ENCODE measurements at places on chromosomes 4 and X.

DNA sequence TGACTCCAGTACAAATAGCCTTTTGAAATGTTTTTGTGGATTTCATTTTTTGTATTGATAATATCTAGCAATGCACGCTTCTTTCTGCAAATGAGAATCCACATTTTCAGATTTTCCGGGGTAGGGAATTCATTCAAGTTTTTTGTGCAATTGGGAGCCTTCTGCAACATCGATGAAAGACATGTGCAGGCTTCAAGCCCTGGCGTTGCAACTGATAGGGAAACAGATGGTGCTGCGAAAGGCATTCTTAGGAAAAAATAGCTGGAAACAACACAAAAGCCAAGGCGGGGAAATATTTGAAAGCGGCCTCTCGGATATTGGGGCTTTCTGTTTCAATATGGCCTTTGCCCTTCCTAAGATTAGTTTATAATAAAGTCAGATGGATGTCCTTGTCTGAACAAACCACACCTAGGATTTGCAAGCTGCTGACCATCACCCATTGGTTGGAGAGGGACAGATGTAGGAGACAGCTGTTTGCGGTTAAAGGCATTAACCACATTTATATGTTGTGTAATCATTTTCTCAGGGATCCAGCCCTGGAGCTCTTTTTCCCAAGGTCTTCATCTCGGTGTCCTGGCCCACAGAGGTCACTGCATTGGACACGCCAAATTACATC, 136.5 kb downstream of the PRKX start:
- DNase-seq = no peak

DNA sequence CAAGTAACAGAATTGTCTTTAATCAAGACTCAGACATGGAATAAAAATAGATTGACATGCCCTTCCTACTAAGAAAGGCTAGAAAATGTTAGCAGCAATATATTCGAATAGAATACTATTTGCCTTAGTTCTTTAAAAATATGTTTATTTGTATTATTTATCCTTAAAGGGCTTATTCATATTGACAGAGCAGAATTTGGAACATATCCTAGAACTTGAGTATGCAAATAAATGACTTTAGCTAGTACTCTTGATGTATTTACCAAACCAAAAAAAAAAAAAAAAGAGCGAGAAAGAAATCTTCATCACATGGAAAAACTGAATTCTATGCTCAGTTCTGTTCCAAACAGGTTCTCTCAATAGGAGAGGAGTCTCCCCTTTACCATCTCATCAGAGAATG, 68.9 kb upstream of the PPARGC1A start:
- DNase-seq = no peak

GRCh38 chr4:82599336-82599735, 37.5 kb upstream of the TMEM150C start:
- peak; percentile 58 for DNase-seq

DNA sequence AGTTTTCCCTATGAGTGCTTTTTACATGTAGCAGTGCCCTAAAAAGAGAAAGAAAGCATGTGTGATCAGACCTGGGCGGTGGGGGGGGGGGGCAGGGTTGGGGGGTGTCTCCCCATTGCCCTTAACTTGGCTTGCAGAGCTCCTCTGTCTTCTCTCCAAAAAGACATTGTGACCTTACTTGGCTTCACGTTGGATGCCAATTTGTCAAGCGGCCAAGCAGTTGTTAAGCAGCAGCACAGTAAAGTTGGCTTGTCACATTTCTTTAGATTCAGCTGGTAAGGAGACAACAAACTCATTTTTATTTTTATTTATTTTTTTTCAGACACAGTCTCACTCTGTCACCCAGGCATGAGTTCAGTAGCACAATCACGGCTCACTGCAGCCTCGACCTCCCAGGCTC, 57.3 kb upstream of the ZNF157 start:
- DNase-seq = no peak

GRCh38 chr4:101693842-101694398, 96.6 kb upstream of the BANK1 start:
- DNase-seq = no peak

- no peak for DNase-seq
These were observed 134.2 kb upstream of the NEIL3 start for GRCh38 chr4:177175473-177175872.

GRCh38 chr4:147928400-147928799, 196.5 kb downstream of the ARHGAP10 start:
- no peak for DNase-seq

DNA sequence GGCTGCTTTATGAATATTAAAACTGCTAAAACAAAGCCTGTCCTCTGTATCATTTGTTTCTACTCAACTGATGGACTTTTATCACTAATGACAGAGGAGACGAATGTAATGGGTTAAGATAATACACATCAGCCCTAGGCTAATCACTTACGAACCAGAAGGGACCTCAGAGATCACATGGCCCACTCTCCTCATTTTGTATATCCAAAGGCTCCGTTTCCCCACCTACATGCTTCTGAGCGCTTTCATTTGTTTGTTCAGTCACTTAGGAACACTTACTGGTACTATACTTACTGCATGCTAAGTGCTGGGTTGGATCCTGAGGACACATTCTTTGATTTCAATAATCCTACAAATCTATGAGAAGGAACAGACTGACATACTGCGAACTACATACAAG, 169.3 kb downstream of the CEP135 start:
- DNase-seq = no peak

DNA sequence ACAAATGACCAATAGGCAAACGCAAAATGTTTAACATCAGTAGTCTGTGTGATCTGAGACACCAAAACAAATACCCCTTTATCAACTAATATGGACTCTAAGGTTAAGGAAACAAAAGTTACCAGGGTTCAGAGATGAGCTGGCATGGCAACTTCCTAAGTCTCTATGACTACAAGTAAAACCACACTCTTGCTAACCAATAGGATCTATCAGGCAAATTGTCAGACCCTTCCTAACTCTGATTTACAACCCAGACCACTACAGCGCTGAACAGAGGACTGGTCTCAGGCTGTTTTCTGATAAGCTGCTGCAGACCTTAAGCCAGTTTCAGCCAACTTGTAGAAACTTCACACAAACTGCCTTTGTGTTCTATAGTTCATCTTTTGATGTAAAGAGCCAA, 608.0 kb downstream of the TLL1 start:
- DNase-seq = no peak

GRCh38 chr4:178799204-178799603, 1357.0 kb upstream of the AGA start:
- no peak for DNase-seq

DNA sequence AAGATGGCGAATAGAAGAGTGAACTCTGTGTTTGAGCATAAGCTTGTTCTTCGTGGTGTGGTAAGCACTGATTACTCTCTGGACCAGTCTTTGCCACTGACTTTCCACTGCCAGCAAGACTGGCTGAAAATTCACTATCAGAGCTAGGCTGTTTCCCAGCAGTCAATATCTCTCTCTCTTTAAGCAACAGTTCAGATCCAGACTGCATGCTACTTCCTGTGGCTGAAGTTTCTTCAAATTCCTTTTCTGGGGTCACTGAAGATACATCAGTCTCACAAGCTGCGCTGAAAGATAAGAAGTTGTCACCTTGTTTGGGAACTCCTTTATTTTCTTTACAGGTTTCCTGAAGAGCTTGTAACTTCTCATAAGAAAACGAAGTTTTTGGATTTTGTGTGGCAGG, 54.0 kb upstream of the FAM120C start:
- no peak for DNase-seq

GRCh38 chr4:69576251-69576877, 63.1 kb downstream of the UGT2A2 start:
- no peak for DNase-seq

DNA sequence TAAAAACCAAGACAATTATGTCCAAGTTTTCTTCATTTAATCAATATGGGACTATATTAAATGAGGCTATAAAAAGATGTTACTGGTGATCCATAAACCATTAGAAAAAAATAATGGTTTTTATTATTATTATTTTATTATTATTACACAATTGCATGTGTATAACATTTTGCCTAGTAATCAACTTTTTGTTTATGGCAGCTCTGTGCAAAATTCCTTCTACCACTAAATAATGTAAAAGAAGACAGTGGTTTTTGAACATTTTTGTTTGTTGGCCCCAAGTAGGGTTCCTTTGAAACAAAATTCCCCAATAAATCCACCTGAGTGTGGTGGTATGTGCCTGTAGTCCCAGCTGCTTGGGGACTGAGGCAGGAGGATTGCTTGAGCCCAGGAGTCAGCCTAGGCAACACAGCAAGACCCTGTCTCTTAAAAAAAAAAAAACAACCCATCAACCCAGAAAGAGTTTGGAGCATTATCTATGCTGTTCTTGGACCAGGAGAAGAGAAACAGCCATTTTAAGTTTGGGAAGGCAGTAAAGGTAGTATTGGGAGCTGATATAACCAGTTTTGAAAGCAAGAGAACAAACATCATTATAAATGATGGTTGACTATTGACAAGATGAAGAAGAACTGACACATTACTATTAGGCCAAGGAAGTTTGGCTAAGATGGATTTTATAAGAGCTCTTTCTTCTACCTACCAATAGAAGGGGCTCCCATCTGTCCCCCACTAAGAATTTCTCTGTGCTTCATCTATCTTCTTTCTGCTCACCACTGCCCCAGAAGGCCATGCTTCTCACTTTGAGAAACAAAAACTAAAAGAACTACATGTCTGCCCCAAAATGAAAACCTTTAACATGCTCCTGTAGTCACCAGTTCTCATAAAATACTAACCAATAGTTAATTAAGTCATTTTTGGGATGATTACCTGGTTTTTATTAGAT, 2.2 kb downstream of the TMEM156 start:
- no peak for DNase-seq

- DNase-seq = no peak
These were observed 5.7 kb downstream of the PITX2 start for GRCh38 chr4:110617075-110617640.

DNA sequence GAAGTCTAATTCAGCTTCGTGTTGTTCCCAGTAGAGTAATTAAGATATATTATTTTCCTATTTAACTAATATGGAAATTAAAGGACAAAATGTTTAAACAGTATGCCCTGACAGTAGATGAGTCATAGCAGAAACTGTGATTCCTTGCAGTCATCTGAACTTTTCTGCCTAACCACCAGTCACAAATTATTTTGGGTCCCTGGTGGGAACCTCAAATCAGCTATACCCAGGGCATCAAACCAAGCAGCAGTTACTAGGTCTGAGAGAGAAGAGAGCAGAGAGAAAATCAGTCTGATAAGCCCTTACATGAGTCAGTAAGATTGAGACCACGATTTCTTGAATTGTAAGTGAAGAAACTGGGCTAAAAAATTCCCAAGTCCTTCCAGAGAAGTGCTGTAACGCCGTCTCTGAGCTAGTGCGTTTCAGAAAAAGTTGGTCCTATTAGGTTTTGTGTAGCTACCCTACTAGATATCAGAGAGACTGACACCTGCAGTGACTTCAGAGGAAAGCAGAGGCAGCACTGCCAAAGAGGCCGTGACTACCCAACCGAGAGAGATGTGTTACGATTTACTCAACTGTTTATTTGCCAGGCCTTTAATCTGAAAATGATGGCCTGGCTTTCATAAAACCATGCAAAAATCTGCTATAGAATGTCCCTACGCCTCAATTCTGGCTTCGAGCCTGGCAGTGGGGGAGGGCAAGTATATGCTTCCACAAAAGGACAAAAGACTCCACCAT, 21.7 kb upstream of the GPM6A start:
- DNase-seq = no peak

DNA sequence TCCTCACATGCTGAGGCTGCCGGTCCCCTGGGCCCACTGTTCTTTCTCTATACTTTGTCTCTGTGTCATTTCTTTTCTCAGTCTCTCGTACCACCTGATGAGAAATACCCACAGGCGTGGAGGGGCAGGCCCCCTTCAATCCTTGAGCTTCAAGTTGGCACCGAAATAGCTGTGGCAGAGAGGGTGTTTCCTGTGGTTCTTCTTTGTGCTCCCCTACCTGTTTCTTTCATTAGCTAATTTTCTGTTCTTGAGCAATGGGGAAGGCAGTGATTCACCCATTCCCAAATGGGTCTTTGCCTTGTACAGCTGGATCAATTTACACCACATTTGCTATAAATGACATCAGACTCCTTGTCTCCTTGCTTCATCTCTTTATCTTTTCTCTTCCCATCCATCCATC, 2.1 kb upstream of the CYSLTR1 start:
- no peak for DNase-seq

DNA sequence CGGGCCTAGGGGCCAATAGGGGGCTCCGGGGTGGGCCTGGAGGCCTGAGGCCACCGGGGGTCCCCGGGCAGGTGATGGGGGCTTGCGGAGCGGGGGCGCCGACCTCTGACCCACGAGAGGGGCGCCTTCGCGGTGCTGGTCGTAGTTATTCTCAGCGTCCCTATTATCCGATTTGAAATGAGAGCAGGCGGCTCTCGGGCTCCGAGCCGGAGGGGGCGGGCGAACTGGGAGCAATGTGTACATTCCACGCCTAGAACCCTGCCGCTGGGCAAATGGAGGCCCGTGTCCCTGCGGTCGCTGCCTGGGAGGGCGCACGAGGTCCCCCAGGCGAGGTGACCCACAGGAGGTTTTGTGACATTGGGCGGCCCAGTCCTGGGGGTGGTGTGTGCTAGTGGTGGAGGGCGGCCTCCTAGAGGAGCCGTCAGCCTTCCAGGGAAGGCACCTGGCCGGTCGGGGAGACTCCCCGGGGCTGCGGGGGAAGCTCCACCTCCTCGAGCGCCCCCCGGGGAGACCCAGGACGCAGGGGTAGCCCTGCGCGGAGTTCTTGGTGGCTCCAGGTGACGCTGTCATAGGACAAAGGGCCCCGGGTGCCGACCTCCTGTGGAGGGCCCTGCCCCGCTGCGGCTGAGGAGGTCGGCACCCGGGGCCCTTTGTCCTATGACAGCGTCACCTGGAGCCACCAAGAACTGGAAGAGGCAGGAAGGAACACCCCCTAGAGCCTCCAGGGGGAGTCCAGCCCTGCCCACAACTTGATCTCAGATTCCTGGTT, 102.6 kb upstream of the PRKX start:
- peak; percentile 43 for DNase-seq

DNA sequence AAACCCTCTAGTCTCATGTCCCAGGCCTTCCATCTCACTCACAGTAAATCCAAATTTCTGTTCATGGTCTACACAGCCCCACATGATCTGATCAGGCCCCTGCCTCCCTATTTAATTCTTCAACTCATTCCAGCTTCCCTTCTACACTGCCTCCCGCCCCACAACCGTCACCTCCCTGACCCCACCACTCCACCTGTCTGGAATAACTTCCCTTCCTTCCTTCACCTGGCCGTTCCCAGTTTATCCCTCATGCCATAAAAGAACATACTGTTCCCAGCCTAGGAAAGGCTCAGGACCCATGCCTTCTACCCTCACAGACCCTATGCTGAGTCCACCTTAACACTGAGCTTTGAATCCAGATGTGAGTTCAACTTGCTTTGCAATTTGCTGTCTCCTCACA, 6.8 kb upstream of the CD99L2 start:
- DNase-seq = no peak

- peak; percentile 83 for DNase-seq
These were observed 113.6 kb downstream of the CNKSR2 start for GRCh38 chrX:21487832-21488231.

All from NCI-H1092 (cell line).